ENCODE measurements at places on chromosomes 12 and 14.

DNA sequence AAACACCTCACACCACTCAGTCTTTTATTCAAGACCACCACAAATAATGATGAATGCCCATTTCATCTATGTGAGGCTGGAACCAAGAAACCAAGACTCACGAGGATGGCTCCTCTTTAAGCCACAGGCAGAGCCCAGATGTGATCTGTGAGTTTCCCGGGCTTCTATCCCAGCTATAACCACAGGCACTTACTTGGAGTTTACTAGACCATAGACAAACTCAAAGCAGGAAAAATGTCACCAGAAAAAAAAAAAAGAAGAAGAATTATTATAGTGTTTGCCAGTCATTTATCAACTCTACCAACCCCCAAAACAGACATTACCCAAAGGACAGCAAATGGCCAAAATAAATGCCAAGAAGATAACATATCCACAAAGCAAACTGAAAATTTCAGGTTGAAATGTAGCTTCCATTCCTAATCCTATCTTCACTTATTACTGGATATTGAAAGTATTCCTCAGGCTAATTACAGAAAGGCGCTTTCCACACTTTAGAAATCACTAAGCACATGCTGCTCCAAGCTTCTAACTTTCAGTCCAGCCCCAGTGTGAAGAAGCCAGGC, 44.7 kb downstream of the ZFYVE1 start:
- no peak for DNase-seq

DNA sequence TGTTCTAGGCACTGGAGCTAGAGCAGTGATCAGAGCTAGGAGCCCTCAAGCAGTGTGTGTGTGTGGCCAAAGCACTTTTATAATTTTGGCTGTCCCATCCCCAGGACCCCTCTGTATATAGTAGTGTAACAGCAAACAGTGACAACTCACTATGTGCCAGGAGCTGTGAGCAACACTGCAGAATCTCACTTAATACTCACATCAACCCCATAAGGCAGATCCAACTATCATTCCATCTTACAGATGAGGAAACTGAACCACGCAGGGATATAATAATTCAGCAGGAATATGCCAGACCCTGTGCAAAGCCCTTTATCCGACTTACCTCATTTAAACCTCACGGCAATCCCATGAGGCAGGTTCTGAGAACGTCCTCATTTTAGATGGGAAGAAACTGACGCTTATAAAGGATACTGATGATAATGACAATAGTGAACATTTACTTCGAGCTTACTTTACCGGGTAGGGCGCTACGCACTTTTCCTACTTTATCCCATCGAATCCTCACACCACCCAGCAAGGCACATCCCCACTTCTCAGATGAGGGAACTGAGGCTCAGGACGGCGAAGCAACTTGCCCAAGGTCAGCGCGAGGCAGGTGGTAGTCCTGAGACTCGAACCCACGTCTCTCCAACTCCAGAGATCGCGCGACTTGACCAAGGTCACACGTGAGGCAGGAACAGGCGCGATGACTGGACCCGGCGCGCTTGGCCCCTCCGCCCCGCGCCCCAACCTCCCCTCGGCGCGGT, 687 bp downstream of the RAB35 start:
- no peak for DNase-seq

DNA sequence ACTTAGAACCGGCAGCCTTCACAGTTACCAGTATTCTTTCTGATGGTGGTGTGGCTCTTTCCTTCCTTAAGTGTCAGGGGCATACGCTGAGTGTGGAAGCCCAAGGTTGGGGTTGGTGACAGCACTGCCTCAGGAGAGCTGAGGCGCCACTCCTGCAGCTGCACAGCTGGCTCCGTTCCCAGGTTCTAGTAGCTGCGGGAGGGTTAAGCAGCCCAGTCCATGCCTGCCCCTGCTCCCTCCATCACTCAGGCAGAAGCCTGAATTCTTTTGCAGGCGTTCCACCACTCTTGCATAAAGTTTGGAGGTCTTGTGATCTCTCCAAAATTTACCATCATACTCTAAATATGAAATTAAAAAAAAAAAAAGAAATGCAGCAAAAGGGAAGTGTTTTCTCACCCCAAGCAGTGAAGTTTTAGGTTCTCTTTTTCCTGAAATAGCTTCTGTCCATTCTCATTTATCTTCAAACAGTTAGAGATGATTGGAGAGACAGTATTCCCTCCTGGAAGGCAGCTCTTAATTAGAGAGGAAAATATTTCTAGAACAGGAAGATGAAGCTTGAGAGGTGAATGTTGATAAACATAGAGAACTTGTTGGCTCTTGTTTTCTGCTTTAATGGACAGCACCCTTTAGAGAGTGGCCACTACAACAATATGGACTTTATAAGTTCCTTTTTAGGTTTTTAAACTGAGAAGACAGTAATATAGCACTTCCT, 136.1 kb downstream of the FGD4 start:
- DNase-seq: no peak

DNA sequence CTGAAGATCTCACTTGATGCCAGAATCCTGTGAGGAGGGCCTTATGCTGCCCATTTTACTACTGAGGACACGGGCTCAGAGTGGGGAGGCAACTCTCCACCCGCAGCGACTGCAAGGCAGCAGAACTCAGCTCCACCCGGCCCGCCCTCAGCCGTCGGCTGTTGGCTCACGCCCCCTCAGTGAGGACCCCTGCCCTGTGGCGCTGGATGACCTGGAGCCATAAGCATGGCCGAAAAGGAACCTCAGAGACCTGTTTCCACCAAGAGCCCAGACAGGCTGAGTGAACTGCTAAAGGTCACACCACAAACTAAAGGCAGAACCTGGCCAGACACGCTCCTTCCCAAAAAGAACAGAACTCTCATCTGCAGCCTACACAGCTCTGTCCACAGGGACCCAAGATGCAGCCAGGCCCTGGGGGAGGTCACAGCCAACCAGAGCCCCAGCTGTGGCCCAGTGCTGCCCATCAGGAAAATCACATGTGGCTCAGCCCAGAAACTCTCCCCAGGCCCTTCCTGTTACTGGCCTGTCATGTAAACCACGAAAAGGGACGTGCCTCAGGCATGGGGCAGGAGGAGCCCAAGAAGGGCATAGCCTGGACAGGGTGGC, 32.8 kb downstream of the CCNK start:
- no peak for DNase-seq

DNA sequence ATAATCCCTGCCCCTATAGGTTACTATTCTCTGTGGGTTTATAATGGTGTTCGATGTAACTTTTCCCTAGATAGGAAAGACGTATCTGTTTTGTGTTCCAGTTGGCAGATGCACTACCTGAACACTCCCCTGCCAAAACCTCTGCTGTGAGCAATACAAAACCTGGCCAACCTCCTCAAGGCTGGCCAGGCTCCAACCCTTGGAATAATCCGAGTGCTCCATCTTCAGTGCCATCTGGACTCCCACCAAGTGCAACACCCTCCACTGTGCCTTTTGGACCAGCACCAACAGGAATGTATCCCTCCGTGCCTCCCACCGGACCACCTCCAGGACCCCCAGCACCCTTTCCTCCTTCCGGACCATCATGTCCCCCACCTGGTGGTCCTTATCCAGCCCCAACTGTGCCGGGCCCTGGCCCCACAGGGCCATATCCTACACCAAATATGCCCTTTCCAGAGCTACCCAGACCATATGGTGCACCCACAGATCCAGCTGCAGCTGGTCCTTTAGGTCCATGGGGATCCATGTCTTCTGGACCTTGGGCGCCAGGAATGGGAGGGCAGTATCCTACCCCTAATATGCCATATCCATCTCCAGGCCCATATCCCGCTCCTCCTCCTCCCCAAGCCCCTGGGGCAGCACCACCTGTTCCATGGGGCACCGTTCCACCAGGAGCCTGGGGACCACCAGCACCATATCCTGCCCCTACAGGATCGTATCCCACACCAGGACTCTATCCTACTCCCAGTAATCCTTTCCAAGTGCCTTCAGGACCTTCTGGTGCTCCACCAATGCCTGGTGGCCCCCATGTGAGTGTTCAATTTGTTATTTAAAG, 11.3 kb downstream of the MAPK1IP1L start:
- DNase-seq: no peak

DNA sequence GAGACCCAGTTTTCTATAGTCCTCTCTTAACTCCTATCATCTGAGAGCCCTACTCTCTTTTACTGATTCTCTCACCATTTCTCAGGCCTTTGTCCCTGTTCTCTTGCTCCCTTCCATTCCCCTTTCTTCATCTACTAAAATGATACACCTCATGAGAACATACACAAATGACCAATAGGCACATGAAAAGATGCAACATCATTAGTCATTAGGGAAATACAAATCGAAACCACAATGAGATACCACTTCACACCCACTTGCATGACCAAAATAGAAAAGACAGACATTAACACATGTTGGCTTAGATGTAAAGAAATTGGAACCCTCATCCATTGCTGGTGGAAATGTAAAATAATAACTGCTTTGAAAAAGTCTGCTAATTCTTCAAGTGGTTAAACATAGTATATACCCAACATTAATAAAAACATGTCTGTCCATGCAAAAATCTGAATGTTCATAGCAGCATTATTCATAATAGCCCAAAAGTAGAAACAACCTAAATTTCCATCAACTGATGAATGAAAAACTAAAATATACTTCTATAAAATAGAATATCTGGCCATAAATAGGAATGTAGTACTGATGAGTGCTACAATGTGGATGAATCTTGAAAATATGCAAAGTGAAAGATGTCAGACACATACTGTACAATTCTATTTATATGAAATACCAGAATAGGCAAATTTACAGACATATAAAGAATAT, 66.0 kb downstream of the DENND5B start:
- no peak for DNase-seq

DNA sequence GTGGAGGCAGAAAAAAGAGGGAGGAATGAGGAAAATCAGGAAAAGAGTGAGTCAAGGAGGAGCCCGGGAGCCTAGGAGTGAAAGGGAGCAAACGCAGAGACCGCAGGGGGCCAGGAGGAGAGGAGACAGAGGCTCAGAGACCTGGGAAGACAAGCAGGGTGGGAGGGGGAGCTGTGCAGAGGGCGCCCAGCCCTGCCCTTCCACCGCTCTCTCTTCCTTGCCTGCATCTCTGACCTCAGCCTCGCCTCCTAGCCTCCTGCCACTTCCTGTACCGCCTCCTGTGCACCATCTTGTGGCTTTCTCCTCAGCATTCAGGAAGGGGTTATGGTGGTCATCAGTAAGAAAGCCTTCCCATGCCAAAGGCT, 1.3 kb downstream of the CLSTN3 start:
- DNase-seq: no peak

Data from stimulated activated CD8-positive, alpha-beta memory T cell treated with anti-CD3 and anti-CD28 coated beads, Interleukin-2, amount 100 ng/mL, for 1 hour (primary cell).